Heart left ventricle (tissue), 16 donors: ENCODE measurements at places on chromosomes 13 and 19. TPM values are rescaled to one million over a fixed set of nuclear protein-coding genes. Genes with fewer than 3 reads are reported as not detected.

DNA sequence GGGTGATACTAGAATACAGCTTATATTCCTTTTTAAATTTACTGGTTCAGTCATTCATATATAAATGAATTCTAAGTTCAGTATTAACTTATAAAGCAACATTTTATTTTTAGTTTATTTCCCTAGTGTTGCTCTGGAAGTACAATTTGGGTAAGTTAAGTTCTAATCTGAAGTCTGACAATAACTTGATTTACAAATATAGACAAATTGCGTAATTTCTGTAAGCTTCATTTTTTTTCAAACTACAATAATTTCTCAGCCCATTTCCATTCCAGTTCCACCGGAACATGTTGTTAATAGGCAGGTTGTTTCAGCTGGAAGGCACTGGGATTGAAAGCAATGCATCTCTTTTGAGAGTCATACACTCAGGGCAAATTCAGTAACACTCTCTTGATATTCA, 2000.7 kb downstream of the OLFM4 start:
- no peaks in the 10 kb centered on the region for H3K36me3 ChIP-seq
- DNase-seq = no peak
- H3K4me3 ChIP-seq = no peak overlapping the region
- H3K27ac ChIP-seq = no peak overlapping the region

DNA sequence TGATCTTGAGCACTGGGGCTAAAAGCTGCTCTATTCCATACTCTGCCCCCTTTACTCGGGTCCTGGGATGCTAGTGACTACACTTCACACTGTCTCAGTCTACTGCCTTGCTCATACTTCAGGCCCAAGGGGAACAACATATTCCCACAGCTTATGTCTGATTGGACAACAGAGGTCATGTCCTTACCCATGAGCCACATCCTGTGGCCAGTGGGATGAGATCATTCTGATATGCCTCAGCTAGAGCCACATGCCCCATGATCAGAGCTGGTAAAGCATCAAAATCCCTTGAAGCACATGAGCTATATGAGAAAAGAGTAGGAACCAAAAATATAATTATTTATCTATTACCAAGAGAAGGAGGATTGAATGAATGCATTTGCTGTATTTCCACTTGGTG, 290.1 kb upstream of the TSHZ3 start:
- no peaks in the 10 kb centered on the region for H3K4me1 ChIP-seq
- H3K4me3 ChIP-seq = no peak overlapping the region
- no peak for DNase-seq
- no peaks in the 10 kb centered on the region for H3K36me3 ChIP-seq
- H3K27ac ChIP-seq = no peak overlapping the region

GRCh38 chr13:42478531-42479156, 95.3 kb upstream of the TNFSF11 start:
- no peaks in the 10 kb centered on the region for H3K36me3 ChIP-seq
- no peak overlapping the region for H3K4me3 ChIP-seq
- H3K4me1 ChIP-seq = no peaks in the 10 kb centered on the region
- DNase-seq = no peak
- no peak overlapping the region for H3K27ac ChIP-seq
- no peaks in the 10 kb centered on the region for H3K27me3 ChIP-seq

DNA sequence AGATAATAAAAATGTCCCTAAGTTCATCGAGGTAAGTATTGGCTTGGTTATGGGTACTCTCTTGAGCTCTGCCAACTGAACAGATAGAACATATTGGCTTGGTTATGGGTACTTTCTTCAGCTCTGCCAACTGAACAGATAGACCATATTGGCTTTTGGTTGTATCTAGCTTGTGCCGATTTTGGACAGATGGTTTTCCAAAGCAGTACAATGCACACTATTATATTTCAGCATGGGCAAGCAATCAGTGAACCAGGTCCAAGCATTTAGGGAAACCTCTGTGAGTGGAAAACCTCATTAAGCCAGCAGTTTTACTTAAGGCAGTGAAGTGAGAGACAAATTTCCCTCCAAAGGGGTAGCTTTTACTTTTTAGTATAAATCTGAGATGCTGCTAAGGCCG, 1440.5 kb upstream of the SPRY2 start:
- no peaks in the 10 kb centered on the region for H3K36me3 ChIP-seq
- no peaks in the 10 kb centered on the region for H3K4me1 ChIP-seq
- H3K27ac ChIP-seq = no peak overlapping the region

Gene USHBP1
- total RNA-seq = 3.7 TPM
